Breast epithelium (tissue), 4 donors: ENCODE measurements at places on chromosomes 2 and 18. TPM values are rescaled to one million over a fixed set of nuclear protein-coding genes. Genes with fewer than 3 reads are reported as not detected.

- DNase-seq, result no peak
Measured at GRCh38 chr2:98541906-98542305, 66.4 kb downstream of the COA5 start.

DNA sequence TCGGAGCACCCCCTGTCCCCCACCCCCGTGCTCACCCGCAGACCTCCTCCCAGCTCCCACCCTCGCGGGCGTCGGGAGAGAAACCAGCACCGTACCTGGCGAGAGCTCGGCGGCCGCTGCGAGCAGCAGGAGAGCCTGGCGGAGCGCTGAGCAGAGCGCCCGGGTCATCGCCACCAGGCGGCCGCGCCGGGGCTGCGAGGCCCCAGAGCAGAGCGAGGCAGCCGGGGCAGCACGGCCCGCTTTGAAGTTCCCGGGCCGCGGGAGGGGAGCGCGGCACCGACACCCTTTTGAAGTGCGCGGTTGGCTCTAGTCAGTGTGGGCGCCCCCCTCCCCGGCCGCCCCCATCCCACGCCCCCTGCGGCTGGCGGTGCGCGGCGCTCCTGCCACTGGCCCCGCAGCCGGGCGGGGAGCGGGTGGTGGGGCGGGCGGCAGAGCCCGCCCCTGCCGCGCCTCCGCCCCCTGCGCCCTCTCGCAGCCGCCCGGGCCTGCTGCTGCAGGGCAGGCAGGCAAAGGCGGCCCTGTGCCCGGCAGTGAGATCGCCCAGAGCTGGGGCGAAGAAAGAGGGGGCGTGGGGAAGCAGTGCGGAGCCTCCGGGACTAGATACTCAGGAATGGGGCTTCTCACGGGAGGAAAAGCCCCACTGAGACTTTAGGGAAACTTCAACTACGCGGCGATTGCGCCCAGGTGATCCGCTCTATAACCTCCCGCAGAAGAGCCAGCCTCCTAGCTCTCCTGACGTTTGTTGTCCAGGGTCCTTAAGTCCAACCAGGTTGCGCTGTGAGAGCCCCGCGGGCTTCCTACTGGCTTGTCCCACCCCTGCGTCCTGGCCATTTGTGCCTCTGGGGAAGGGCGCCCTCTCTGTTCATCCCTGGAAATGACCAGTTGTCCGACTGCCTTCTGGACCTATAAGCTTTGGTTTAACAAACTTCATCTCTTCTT lies at the start of gene ACVR1C:
ACVR1C (minus strand) TSS at position 388 of the 939 bp plus-strand sequence; CDS start at position 168, 220 bp downstream.
- peak; percentile 59 for DNase-seq

DNA sequence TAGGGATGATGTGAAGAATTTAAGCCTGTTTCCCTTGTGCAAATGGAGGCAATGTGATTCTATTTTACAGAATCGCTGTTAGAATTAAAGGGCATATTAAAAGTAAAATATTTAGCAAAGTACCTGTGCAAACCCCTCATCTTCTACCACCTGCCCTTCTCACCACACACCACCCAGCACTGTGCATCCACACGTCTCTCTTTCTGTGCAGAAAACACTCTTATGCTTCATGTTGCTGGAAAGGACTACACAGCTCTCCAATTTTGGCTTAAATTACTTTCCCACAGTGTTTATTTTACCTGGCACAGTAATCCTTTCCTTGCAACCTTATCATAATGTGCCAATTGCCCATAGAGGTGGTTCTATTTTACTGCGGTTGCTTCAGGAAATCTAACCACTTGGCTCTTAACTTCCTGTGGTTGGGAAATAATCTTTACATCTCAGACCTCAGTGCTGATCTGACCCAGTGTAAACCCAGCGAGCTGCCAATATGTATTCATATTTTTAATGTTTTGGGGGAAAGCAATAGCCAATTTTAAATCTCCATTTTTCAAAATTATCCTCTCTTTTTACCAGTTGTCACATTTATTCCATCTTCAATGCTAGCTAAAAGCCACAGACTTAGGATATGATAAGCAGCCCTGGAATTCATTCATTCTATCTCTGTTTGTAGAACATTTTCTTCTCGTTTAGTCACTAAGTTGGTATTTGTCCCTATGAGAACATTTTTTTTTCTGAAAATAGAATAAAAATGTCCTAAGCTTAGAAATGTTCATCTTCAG lies 250.9 kb downstream of the DSEL start:
- DNase-seq, result no peak

GRCh38 chr2:64479259-64480117 lies 25.5 kb downstream of the LGALSL start:
- DNase-seq, result no peak

- peak; percentile 26 for DNase-seq
Measured at GRCh38 chr18:3177902-3178687, 41.7 kb downstream of the MYOM1 start.

- no peak for DNase-seq
Measured at GRCh38 chr2:209988010-209988409, 14.4 kb upstream of the RPE start.

NEUROD1 gene
- total RNA-seq, result not detected

CD8B2 gene
- 0.29 TPM for total RNA-seq

DNA sequence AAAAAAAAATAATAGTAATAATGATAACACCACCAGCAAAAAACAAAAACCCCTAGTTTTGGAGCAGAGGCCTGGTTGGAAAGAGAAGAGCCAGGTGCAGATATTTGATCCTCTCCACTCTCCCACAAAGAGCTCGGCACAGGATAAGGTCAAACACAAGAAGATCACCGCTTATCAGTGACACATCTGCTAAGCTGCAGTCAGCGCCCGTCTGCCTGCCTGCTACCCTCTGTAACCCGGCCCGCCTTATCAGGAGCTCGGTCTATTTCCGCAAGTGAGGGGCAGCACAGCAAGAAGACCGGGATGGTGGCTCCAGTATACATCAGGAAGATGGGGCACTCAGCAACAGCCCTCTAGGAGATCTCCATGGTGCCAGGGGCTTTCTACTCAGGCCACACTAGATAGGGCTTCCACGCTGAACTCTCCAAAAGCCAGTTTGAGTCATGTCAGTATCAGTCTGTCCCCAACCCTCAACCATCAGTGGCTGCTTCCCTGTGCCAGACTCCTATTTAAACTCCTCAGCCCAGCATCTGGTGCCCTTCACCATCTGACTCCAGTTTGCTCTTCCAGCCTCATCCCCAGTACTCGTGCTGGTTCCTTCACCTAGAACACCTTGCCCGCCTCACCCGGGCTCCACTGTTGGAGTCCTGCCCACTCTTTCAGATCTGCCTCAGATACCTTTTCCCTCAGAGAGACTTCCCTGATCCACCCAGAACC lies 67.3 kb upstream of the PPP1CB start:
- no peak for DNase-seq

- DNase-seq, result peak; percentile 31
Measured at GRCh38 chr2:85504778-85505261, 34.1 kb upstream of the MAT2A start.

PKDCC gene
- 95.4 TPM for total RNA-seq

GCG gene
- total RNA-seq, result not detected

MOCOS gene
- 9.1 TPM for total RNA-seq

- no peak for DNase-seq
Measured at GRCh38 chr18:9109523-9109922, 7.0 kb downstream of the NDUFV2 start.

DNA sequence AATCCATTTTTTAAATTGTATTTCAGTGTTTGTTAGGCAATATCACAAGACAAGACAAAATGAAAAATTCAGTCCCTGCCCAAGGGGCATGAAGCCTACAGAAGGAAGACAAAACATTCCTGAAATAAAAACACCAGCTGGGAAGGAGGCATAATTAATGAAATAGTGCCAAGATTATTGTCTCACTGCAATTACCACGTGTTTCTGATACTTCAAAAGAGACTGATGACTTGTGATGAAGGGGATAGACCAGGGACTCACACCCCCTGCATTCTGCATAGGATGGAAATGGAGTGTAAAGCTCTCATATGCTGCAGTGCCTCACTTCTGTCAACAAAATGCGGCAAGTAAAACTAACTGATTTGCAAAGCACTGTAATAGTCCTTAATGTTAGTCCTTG lies 178.1 kb downstream of the BARD1 start:
- no peak for DNase-seq

ERBB4 gene
- total RNA-seq, result 1.6 TPM

DNA sequence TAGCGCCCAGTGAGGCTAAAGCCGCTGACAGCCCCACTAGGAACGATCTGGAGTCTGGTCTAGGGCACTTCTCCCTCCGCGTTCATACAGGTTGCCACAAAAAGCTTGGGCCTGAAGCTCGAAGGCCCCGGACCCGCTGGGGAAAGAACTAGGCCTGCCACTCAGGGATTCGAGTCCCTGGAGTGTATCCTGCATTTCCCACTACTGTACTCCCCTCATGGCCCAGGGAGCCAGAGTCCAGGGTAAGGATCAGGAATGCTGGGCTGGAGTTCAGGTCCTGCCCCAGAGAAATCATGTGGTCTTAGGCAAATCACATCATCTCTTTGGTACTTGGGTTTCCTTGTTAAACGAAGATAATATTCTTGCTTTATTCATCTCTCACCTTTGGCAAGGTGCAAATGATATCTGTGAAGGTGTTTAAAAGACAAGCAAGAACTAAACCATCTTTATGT lies 1.4 kb upstream of the ZFP36L2 start:
- no peak for DNase-seq

ABCG5 gene
- not detected for total RNA-seq

- DNase-seq, result no peak
Measured at GRCh38 chr2:168434146-168434545, 21.9 kb upstream of the CERS6 start.

UPP2 gene
- not detected for total RNA-seq

- no peak for DNase-seq
Measured at GRCh38 chr18:1797235-1797634, 774.1 kb downstream of the METTL4 start.

HAUS1 gene
- 44.9 TPM for total RNA-seq

NEB gene
- 2.6 TPM for total RNA-seq

DOCK10 gene
- total RNA-seq, result 15.4 TPM

- DNase-seq, result no peak
Measured at GRCh38 chr2:180604077-180604476, 376.3 kb upstream of the UBE2E3 start.

GRCh38 chr2:160111951-160112798 lies 49.8 kb upstream of the PLA2R1 start:
- DNase-seq, result no peak

- no peak for DNase-seq
Measured at GRCh38 chr2:8202132-8202531, 479.7 kb upstream of the ID2 start.

DNA sequence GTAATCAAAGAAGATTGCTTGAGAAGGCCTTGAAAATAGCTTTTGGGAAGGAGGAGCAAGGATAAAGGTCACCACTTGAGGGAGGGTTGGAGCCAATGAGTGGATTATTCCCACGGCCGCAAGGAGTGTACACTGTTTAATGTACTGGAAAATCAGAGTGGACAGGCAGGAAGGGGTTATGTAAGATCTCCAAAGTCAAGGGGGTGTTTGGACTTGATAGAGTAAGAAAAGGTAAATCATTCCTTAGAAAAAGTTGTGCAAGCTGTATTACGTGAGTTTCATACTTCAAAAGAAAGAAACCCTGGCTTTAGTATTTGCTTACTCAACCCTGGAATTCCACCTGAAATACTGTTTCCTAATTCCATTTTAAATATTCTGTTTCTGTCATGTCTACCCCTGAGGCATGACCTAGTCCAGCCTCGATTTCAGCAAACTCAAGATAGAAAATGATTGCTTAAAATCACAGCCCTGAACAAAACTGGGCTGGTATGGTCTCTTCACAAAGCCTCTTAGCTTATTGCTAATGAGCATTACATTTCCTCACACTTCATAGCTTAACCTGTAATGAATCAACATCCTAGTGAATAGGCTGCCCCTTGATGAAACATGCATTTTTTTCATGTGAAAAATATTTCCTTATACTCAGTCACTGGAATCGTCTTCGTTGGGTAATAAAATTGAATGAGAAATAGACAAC lies 1.1 kb downstream of the MREG start:
- DNase-seq, result no peak

- DNase-seq, result no peak
Measured at GRCh38 chr18:51617572-51618260, 420.2 kb upstream of the MEX3C start.

GKN1 gene
- not detected for total RNA-seq

TMX3 gene
- total RNA-seq, result 55.3 TPM

DAPL1 gene
- not detected for total RNA-seq
